Hippocampal formation (tissue), 2 donors: ENCODE measurements at places on chromosomes 11 and 22.
A peak's percentile ranks its signal among the peaks of the same experiment; 100 is the strongest.

GRCh38 chr11:76678321-76678720 lies 7.8 kb upstream of the LRRC32 start:
- no peak for DNase-seq

DNA sequence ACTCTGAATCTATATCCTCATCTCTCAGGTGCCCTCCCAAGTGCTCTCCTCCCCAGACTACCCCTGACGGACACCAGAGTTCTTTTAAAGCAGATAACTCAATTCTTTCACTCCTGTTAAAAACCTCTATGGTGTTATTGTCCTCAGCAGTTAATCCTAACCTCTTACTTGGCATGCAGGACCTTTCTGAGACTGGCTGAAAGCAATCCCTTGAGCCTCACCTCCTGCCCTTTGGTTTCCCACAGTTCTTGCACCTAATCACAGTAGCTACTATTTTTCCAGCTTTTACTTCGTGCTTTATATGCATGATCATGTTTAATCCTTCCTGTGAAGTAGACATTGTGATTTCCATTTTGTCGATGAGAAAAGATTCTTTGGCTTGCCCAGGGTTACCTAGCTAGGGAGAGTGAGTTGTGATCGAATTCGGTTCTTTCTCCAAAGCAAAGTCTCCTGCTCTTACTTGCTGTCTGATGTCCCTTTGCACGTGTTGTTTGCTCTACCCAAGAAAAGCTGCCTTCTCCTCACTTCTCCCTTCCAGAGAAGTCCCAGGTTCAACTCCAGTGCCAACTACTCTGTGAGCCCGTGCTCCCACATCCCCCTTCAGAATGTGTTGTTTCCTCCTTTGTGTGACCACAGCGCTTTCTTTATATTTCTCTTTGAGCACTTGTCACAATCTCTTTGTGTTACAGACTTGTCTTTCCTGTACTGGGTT lies 2.1 kb downstream of the UBE2L3 start:
- DNase-seq = no peak

- DNase-seq = no peak
Observed at GRCh38 chr11:40393511-40393910, 1065.9 kb downstream of the LRRC4C start.

- DNase-seq = no peak
Observed at GRCh38 chr22:20131859-20132685, 468 bp downstream of the ZDHHC8 start.

DNA sequence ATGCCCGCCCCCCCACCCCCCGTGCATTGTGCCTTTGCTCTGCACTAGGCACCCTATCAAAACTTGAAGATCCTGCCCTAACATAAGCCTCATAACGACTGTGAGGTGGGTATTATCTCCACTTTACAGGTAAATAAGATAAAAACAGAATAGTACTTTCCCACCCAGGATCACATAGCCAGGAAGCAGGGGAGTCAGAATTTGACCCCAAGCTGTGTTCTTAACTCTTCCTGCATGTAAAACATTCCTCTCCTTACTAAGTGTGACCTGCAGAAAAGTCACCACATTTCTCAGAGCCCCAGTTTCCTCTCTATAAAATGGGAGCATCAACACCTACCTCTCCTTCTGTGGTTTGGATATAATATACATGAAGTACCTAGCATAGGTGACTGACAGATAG lies 18.2 kb upstream of the ANKK1 start:
- no peak for DNase-seq

GRCh38 chr11:72655896-72656464 lies 18.2 kb downstream of the PDE2A start:
- DNase-seq = no peak

GRCh38 chr22:35785181-35785923 lies 67.7 kb downstream of the APOL5 start:
- DNase-seq = no peak

GRCh38 chr11:5252192-5252918 lies 2.2 kb downstream of the HBG2 start:
- DNase-seq = no peak

DNA sequence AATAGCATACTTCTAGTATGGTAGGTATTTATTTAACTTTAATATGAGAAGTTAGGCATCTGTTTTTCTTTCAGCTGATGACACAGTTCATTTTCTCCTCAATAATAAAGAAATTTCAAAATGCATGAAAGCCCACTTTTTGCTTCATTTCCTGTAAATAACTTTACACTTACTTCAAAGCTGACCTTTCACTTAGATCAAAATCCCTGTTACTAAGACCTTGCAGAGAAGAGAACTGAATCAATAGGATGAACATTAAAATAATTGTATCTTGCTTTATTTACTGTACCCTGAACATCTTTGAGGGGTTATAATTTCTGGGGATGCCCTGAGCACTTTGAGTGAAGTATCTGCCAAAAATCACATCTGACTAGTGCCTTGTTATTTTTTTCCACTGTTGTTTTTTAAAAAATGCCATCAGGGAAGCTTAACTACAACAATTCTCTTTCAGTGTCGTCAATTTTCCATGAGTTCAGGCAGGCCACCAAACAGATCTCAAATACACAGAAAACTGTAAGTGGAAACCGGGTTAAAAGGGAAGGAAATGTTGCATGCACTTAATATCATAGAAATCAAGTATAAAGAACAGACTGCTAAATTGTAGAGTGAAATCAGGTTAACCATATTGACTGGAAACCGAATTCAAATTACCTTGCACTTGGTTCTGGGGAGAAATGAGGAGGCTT lies 206.2 kb downstream of the MAML2 start:
- no peak for DNase-seq

DNA sequence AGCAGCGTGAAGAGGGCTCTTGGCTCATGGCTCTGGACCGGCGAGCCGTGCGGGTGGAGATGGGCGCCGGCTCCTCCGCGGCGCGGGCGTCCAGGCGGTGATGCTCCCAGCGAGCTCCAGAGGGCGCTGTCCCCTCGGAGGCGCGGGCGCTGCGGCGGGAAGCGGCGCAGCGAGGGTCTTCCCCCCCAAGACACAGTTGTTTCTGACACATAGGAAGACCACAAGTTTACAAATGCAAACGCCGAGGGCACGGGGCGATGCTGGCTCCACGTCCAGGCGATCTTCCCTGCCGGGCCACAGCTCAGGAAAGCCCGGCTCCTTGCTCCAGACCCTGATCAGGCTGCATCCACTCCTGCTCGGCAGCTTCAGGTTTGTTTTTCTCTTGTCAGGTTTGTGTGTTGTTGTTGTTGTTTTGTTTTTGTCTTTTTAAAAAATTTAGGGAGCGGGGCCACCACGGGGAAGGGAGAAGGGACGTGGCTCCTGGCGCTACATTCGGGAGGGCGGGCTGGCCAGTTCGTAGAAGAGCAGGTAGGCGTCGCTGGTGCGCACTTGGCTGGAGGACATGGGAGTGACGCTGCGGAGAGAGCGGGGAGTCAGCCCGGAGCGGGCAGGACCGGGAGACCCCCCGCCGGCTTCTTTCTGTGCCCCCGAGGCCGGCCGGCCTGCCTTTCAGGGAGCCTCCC lies 10.0 kb upstream of the MFRP start:
- peak; percentile 68 for DNase-seq

DNA sequence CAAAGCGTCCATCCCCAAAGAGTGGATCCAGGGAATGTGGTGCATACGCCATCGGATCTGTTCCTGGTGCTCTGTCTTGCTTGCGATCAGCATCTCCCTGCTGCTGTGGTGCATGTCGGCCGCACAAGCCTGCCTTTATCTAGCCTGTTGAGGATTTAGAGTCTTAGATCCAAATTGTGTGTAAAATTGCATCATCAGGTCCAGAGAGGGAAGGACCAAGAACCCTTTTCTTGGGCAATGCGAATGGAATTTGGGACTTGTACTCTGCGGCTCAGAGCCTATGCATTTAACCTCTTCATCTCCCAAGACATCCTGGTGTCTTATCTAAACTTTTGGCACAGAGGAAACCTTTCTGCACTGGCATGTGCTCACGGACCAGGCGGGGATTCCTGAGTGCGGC lies 1238.7 kb downstream of the TBC1D22A start:
- no peak for DNase-seq

- no peak for DNase-seq
Observed at GRCh38 chr11:76310832-76311595, 69.9 kb downstream of the THAP12 start.

DNA sequence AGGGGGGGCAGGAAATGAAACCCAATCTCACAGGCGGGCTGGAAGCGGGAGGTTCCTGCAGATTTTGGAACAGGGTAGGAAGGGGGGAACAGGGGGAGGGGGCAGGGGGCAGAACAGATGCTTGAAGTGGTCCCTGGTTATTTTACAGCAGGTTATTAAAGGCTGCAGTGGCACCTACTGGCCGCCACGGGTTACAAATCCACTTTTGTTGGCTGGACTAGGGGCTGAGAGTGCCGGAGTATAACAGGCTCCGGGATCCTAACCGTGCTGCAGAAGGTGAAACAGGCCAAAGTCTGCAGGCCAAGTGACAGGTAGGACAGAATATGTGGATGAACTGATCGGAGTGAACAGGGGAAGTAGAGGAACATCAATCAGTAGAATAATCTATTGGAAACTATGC lies 2.5 kb downstream of the ROBO3 start:
- DNase-seq = no peak

DNA sequence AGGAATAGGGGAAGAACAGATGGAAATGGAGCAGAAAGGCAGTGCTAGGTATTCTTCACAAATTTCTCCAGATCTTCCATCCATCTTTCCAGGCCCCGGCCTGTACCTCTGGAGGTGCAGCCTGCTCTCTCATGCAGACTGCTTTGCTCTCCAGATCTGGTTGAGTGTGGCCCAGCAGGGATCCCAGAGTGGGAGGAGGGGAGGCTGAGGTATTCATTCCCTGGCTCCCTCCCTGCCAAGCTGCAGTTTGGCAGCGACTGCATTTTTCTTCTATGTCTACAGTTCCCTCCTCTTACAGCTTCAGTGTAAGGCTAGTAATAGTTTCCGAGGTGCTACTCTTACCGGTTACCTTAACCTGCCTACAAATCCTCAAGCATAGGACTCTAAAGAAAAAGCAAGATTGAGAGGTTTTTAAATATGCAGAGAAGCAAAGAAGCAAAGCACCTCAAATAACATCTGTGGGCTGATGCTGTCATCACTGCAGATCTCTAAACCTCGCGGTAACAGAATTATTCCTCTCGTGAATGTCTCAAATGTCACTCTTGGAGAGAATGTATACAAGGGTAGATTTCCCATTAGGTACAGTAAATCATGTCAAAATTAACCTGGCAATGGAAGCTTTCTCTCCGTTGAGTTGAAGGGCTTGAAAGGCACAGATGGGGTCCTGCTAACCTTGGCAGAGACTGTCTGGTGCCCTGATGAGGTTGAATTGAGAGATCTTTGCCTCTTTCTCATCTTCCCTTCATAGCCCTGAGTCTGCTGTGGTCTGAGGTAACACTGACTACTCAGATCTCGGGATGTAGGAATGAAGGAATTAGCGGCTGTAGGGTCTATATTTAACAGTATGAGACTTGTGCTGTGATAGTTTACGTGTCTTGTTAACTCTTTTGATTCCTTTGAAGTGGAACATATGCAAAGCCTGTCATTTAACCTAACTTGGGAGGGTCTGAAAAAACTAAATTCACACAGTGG lies 297.9 kb upstream of the C11orf87 start:
- no peak for DNase-seq

DNA sequence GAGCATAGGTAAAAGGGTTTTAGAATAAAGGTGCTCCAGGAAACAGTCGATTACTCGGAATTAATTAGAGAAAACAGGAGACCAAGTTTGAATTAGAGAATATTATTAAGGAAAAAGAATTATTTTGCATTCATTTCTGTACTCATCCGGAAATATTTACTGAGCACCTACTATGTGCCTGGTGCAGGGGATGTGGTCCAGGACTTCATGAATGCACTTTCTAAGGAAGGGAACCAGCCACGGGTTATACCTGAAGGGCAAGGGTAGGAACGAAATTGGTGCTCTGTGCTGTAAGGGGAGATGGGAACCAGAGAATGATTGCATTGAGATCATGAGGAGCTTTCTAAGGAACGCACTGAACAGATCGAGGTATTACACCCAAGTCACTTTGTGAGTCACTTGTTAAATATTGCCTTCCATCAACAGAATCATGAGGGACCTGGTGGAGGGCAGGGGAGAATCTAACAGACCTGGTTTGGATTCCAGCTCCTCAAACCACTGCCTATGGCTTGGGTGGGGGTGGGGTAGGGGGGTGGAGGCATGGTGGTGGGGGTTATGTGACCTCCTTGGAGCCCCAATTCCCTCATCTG lies 40.9 kb downstream of the C11orf96 start:
- DNase-seq = no peak

GRCh38 chr11:121449626-121450025 lies 2.5 kb upstream of the SORL1 start:
- no peak for DNase-seq

DNA sequence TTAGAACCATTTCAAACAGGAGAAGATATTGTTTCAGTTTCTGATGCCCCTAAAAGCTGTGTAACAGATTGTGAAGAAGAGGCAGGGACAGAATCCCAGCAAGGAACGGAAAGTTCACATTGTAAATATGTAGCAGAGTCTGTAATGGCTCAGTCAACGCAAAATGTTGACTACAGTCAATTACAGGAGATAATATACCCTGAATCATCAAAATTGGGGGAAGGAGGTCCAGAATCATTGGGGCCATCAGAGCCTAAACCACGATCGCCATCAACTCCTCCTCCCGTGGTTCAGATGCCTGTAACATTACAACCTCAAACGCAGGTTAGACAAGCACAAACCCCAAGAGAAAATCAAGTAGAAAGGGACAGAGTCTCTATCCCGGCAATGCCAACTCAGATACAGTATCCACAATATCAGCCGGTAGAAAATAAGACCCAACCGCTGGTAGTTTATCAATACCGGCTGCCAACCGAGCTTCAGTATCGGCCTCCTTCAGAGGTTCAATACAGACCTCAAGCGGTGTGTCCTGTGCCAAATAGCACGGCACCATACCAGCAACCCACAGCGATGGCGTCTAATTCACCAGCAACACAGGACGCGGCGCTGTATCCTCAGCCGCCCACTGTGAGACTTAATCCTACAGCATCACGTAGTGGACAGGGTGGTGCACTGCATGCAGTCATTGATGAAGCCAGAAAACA lies 40.8 kb downstream of the IGLL1 start:
- peak; percentile 75 for DNase-seq

DNA sequence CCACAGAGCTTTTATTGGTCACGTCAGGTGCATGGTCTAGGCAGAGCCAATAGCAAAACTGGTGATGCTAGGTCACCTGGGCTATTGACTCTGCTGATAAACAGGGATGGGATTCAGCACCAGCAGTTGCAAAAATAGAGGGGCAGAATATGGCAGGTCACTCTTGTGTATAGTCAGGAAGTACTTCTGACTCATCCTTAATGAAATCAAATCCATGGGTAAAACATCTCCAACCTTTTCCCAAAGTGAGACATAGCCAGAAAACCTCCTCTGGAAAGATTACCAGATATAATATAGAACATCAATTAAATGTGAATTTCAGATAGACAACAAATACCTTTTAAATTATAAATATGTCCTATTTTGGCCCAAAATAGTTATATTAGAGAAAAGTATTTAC lies 383.2 kb downstream of the METTL15 start:
- no peak for DNase-seq

GRCh38 chr11:63534895-63535461 lies 1.6 kb upstream of the PLAAT4 start:
- DNase-seq = no peak

DNA sequence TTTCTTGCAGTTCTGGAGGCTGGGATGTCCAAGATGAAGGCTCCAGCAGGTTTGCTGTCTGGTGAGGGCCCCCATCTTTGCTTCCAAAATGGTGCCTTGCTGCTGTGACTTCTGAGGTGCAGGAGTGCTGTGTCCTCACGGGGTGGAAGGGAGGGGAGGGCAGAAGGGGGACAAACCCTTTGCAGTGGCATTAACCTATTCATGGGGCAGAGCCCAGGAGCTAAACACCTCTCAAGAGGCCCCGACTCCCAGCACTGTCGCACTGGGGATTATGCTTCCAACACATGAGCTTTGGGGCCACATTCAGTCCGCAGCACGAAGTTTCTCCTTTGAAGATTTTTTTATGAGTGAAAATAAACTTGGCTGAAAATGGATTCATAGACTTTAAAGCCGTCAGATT lies 25.5 kb upstream of the OSBPL5 start:
- DNase-seq = no peak
